ENCODE measurements at places on chromosomes 7 and 10.

- DNase-seq, result peak; percentile 4
Measured at GRCh38 chr7:51366930-51367613, 50.5 kb upstream of the COBL start.

- peak; percentile 65 for DNase-seq
Measured at GRCh38 chr10:43606323-43607198, at the start of gene ZNF485. ZNF485 (plus strand) TSS chr10:43606438; CDS start chr10:43607051, 613 bp downstream.

GRCh38 chr10:93873420-93874115 lies 20.2 kb upstream of the SLC35G1 start:
- no peak for DNase-seq

DNA sequence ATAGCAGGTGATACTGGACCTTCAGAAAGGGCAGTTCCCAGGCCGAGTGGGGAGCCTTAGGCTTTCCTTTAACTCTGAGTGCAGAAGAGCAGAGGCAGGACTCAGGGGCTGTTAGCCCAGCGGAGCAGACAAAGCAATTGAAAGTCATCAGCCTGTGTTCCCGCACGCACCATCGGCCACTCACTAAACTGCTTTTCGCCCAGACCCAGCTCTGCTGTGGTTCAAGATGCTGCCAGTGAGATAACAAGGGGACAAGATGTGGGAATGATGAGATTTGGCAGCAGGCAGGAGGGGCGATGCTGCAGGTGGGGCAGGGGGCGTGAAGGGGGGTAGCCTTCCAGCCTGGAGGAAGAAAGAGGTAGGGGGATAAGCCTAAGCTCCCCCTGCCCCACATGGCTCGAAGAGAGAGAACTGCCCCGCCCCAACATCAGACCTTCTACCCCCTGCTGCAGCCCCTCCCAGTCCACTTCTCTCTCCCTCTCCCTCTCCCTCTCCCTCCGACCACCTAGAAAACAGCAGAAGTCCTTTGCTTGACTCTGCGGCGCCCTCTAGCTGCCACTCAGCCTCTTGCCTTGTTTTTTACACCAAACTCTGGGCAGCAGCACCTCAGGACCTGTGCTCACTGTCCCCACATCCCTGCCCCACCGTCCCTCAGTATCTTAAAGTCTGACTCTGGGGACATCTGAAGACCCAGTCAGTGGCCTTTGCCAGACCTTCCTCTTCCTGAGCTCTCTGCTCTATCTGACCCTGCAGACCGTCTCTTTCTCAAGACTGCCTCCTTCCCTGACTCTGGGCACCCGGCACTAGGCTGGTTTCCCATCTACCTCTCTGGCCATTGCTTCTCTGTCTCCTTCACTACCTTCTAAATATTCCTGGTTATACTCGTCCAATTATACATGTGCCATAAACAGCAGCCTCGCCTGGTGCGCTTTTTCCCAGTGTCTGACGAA lies 110.5 kb downstream of the C10orf105 start:
- peak; percentile 43 for DNase-seq

DNA sequence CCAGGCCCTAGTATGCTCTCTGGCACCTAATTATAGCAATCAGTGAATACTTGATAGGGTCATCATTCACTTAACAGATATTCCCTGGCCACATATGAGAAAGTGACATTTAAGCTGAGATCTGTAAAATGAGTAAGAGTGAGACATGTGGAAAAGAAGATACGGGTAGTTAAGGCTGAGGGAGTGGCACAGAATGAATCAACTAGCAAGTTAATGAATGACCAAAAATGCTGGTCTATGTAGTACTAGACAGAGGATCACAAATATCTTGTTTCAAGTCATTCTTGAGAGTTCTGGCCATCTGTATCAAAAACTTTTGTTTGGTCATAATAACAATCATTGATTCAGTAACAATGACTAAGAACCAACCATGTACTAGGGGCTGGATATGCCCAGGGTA lies 954.9 kb downstream of the CNTNAP2 start:
- no peak for DNase-seq

- DNase-seq, result peak; percentile 31
Measured at GRCh38 chr7:55641811-55642210, 69.5 kb upstream of the VOPP1 start.

DNA sequence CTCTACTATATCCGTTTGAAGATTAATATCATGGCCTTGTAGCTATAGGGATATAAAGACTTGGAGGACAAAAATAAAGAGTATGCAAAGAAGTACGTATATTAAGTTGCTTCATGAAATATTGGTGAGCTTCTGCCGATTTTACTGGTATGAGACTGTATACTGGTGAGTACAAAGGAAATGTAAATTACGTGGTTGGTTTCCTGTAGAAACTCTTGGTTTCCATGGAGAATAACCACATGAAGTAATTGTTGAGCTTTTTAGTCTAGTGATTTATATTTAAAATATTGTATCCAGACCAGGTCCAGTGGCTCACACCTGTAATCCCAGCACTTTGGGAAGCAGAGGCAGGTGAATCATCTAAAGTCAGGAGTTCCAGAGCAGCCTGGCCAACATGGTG lies 32.2 kb upstream of the GLI3 start:
- DNase-seq, result no peak

DNA sequence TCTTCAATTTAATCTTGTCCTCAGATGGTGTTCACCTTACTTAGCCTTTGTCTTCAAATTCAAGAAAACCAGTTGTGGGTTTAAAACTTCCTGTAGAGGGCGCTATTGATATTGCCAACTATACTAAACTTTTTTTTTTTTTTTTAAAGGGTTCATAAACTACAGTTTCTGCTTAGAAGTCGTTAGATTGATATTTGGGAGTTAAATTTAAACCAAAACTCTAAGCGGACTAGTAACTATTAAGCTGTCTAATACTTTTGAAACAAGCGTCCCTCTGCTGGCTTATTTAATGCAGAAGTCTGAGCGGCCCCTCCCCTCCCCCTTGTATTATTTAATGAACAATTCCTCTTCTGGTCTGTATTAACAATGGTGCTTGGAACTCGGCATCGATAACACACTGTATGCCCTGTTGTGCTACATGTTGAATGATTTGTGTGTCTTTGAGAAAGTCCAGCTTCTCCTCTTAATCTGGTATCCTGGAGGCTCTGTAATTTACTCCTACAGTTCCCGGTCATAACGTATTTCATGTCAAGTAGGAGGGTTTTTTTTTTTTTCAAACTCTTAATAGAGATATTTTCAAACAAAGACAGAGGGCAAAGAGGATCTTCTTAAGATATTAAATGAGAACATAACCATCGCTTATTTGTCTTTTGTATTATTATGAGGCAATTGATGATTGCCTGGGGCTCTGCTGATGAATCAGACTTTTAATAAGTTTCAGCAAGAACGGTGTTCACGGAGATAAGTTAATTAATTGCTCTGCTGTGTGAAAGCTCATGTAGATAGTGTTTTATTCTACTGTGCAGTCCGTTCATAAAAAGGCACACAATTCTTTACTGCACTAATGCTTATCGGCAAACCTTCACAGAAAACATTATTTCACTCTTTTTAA lies 22.6 kb upstream of the CREB5 start:
- peak; percentile 9 for DNase-seq

- DNase-seq, result no peak
Measured at GRCh38 chr7:42236266-42236975, 588 bp downstream of the GLI3 start.

GRCh38 chr10:16493884-16494536 lies 27.7 kb downstream of the C1QL3 start:
- no peak for DNase-seq

DNA sequence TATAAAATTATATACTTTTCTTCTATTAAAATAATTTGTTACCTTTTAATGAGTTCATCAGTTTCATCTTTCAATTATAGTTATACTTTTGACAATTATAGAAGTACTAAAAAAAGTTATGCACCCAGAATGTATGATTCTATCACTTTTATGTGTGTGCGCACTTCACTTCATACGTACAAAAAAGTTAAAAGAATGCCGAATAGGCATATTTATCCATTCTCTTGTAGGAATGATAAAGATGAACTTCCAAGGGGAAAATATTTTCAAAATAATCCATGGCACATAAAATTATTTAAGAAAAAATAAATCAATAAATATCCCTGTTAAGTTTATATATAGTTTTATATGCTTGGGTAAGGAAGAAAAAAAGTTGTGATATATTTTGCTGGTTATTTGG lies 166.9 kb upstream of the PRSS1 start:
- no peak for DNase-seq

DNA sequence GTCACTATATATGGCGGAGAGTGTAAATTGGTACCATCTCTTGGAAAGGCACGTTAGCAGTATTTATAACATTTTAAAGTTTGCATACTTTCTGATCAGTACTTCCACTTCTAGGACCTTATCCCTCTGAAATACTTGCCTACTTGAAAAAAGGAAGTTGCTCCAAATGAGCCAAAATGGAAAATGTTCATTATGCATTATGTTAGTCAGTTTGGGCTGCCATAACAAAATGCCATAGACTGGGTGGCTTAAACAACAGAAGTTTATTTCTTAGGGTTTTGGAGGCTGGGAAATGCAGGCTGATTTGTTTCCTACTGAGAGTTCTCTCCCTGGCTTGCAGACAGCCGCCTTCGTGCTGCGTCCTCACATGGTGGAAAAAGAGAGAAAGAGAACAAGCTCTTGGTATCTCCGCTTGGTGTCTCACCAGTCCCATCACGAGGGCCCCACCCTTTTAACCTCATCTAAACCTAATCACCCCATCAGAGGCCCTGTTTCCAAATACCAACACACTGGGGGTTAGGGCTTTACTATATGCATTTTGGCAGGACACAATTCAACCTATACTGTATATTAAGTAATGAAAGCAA lies 6.9 kb downstream of the SNX10 start:
- DNase-seq, result no peak

DNA sequence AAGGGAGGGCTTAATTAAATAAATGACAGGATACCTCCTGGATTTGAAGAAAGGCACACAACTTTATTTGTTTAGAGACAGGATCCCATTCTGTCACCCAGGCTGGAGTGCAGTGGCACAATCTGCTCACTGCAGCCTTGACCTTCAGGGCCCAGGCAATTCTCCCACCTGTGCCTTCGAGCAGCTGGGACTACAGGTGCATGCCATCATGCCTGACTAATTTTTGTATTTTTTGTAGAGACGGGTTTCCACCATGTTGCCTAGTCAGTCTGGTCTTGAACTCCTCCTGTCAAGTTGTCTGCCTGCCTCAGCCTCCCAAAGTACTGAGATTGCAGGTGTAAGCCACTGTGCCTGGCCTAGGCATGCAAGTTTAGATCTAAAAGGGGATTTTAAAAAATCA lies 272.7 kb upstream of the MBL2 start:
- no peak for DNase-seq

GRCh38 chr10:29250066-29250465 lies 38.8 kb upstream of the LYZL1 start:
- DNase-seq, result no peak

DNA sequence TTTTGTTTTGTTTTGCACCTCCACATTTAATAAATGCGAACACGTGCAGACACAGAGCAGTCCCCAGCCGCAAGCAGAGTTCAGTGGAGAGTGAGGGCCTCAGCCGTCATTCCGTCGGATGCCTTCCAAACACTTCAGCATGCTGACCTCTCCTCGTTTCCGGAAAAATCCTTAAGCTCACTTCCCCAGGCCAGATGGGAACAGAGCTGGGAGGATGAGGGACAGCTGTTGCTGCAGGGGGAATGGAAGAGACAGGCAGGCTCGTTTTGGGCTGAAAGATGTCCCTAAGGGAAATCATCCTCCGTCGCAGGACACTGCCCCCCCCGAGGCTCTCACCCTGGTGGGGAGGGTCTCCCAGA lies 17.2 kb upstream of the FGFR2 start:
- no peak for DNase-seq

GRCh38 chr10:59027975-59028655 lies 148.3 kb upstream of the PHYHIPL start:
- DNase-seq, result no peak

- peak; percentile 79 for DNase-seq
Measured at GRCh38 chr7:101856473-101857357, 39.3 kb downstream of the CUX1 start.

GRCh38 chr10:131514454-131514853 lies 202.9 kb upstream of the TCERG1L start:
- no peak for DNase-seq

GRCh38 chr10:129491123-129491734 lies 24.2 kb downstream of the MGMT start:
- DNase-seq, result no peak

DNA sequence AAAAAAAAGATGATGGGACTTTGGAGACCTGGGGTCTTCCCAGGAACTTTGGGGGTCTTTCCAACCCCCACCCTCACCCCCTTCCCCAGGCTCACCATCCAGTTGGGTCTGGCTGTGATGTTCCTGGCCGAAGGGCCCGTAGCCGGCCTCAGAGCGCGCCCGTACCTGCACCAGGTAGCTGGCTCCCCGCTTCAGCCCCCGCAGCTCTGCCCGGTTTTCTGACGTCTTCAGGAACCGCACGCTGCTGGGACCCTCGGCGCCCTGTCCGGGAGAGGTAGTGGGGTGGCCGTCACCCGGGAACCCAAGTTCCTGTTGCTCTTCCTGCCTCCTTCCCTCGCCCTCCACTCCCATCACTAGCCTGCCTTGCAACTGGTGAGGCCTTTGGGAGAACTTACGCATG lies 10.2 kb downstream of the EPHB4 start:
- no peak for DNase-seq

- no peak for DNase-seq
Measured at GRCh38 chr7:424961-425793, 94.5 kb downstream of the PDGFA start.

GRCh38 chr7:90345595-90346335 lies 751 bp upstream of the GTPBP10 start:
- peak; percentile 8 for DNase-seq

- DNase-seq, result no peak
Measured at GRCh38 chr10:75598998-75599397, 167.6 kb downstream of the LRMDA start.

GRCh38 chr7:132141109-132141508 lies 435.2 kb downstream of the PLXNA4 start:
- no peak for DNase-seq

DNA sequence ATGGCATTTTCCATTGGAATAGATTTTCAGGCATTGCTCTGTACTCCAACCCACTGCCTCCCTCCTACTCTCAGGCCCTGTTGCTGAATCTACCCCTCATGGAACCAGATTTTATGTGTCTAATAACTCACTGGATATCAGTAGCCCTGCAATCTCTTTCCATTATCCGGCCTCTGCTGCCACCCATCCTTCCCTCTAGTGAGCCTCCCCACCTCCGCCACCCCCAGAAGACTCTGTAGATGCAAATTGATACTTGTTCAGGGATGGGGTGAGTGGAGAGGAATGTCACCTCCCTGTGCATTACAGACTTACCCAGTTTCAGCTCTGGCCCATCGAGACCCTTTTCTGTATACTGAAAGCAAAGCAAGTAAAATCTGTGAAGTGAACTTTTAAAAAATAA lies 52.3 kb upstream of the PHYHIPL start:
- DNase-seq, result no peak

GRCh38 chr10:78756604-78757343 lies 312.0 kb upstream of the ZMIZ1 start:
- peak; percentile 10 for DNase-seq

DNA sequence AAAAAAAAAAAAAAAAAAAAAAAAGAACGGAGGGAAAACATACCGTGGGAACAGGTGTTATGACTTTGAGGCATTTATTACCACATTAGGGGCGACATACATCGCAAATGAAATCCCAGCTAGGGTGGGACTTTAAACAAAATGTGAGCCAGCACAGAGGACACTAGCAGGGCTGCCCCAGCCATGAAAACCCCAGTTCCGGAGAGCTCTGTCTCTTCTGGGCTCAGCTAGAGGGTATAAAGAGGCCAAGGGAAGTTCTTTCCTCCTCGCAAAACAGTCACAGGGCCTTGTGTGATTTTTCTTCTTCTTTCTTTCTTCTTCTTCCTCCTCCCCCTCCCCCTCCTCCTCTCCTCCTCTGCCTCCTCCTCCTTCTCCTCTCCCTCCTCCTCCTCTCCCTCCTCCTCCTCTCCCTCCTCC lies 59.9 kb upstream of the ECHDC3 start:
- no peak for DNase-seq

GRCh38 chr7:8618441-8619070 lies 185.1 kb downstream of the NXPH1 start:
- DNase-seq, result no peak
